Fibroblast of skin of left quadriceps (primary cell): ENCODE measurements at places on chromosomes 4 and X.

- no peak for DNase-seq
These were observed 114.1 kb upstream of the NPY2R start for GRCh38 chr4:155094201-155094820.

DNA sequence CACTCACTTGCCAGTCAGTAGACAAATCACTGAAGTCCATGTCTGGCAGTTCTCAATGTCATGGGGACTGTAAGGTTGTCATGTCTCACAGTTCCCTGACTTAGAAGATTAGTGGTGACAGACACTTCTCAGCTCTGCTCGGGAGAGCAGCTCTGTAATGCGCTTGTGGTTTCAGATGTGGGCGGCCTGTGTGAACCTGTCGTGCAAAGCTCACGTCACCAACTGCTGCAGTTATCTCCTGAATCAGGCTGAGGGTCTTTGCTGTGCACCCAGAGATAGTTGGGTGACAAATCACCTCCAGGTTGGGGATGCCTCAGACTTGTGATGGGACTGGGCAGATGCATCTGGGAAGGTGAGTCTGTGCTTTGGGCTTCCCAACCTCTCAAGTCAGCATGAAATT, at the start of gene IL9R:
Gene IL9R (plus strand): TSS at position 261 of the 400 bp plus-strand sequence. CDS start 64 bp downstream, at position 325.
- no peak for DNase-seq

- DNase-seq = no peak
These were observed 6.4 kb downstream of the PPEF2 start for GRCh38 chr4:75895744-75896314.

GRCh38 chr4:2715426-2715825, 40.7 kb downstream of the TNIP2 start:
- DNase-seq = no peak

DNA sequence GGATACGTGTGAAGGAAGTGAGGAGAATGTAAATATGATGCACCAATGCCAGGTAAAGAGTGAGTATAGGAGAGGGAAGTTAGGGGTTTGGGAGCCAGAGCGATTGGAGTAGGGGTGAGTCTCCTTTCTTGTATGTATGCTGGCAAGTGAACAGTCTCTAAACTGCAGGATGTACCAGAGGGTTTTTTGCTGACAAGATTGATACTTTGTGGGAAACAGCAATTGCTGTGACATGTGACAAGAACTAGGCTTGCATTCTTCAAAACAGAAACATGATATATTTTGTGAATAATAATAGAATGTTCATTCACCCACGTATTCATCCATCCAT, 706 bp downstream of the CHIC1 start:
- no peak for DNase-seq

GRCh38 chr4:67125636-67126514, 419.4 kb downstream of the CENPC start:
- DNase-seq = no peak

GRCh38 chr4:104818579-104818978, 323.9 kb upstream of the CXXC4 start:
- no peak for DNase-seq

GRCh38 chrX:20066968-20067708, 49.6 kb downstream of the MAP7D2 start:
- peak; percentile 33 for DNase-seq

GRCh38 chr4:53959343-53960120, 104.9 kb downstream of the CHIC2 start:
- DNase-seq = no peak

DNA sequence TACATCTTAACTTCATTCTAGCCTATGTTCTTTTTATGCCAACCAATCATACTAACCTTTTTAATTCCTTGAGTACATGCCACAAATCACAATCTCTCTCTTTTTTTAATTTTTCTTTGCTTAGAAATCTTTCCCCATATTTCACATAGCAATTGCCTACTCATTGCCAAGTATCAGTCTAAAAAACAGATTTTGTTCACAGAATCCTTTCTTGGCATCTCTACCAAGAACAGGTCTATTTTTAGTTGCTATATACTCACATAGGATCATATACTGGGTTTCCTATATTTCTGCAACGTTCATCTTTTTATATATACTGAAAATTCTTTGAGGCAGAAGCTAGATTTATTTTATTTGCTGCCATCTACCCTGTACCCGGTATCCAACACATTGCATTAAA, 292.1 kb downstream of the GASK1B start:
- no peak for DNase-seq

- no peak for DNase-seq
These were observed 54.0 kb downstream of the TBC1D9 start for GRCh38 chr4:140702096-140702757.

DNA sequence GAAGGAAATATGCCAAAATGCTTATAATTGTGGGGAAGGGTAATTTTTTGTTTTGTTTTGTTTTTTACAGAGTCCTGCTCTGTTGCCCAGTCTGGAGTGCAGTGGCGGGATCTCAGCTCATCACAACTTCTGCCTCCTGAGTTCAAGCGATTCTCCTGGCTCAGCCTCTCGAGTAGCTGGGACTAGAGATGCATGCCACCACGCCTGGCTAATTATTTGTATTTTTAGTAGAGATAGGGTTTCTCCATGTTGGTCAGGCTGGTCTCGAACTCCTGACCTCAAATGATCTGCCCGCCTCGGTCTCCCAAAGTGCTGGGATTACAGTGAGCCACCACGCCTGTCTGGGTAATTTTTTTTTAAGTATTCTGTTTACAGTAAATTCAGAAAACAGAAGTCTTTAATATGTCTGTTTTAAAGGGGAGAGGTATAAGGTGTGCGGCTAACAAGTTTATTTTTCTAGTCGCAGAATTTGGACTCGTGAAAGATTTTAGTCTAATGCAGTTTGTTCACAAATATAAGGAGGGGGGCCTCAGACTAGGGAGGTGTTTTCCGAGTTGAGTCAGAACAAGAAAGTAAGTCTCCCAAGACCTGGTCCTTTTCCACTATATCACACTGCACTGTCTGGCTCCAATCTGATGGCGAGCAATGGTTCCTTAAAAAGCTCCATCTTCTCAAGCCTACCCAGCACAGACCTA, 1.5 kb downstream of the ACSL1 start:
- DNase-seq = no peak

DNA sequence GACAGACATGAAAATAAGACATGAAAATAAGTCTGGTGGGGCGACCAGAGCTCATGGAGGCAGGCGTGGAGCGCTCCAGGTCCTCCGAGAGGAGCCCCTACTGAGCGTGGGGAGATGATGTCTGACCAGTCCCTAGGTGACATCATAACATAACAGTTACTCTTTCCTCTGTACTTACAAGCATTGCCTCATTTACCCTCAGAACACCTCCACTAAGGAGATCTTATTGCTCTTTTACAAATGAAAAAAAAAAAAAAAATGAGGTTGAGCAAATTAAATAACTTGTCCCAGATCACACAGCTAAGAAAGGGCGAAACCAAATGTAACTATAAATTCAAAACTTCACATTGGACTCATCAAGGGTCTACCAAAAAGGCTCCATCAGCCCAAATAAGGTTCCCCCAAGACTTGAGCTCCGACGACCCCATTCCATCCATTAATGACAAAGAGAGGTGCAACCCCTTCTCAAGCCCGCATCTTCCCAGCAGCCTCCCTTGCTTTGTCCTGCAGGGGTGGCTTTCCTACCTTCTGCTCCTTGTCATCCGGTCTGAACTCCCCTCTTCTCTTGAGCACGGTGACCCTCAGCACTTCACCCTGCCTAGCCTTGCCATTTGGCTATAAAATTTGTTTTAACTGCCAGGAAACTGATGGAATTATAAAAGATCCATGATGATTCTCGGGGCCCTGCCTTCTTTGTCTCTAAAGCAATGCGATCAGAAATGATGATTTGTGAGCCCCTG, 246.7 kb downstream of the DHX15 start:
- no peak for DNase-seq

DNA sequence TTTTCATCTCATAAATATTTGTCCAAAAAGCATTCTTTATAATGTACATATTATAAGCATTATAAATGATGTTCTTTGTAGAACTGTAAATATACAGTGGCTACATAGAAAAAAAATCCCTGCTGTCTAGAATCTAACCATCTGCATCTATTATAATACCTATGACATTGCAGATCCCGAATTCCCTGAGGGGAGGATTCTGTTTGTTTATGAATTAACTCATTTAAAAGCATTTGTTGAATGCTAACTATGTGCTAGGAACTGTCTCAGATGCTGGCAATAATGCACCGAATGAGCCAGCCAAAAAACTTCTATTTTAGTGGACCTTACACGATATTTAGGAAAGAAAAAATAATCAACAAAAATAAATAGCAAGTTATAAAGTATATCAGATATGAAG, 189.6 kb downstream of the PACRGL start:
- DNase-seq = no peak

GRCh38 chr4:37837446-37837845, 11.0 kb downstream of the PGM2 start:
- DNase-seq = peak; percentile 62

DNA sequence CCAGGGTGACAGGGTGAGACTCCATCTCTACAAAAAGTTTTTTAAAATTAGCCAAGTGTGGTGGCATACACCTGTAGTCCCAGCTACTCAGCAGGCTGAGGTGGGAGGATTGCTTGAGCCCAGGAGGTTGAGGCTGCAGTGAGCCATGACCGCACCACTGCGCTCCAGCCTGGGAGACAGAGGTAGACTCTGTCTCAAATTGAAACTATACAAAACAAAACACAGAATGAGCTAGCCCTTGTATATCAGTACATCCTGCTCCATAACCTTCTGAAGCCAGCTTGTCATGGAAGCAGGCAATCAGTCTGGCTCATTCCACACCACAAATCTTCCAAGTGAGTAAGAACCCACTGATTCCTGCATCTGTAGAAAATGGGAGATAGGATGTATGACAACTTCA, 49.0 kb downstream of the CD99L2 start:
- no peak for DNase-seq

DNA sequence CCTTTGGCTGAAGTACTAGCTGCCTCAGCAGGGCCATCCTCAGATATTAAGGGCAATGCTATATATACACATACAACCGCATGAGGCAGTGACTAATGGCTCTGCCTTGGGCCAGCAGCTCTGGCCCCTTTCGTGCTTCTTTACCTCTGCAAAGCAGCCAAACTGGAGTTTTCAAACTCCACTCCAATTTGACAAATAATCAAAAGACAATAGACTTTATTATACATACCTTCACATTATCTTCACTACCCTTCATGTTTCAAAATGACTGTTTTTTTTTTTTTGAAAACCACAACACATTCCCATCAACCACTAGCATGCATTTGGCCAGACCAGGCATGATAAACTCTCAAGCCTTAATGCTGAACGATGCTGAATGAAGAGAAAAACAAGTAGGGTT, 187.7 kb downstream of the ENOX2 start:
- no peak for DNase-seq
